ENCODE measurements at places on chromosomes 1 and 21. TPM values are rescaled to one million over a fixed set of nuclear protein-coding genes. Genes with fewer than 3 reads are reported as not detected.

The IGSF9 gene
- not detected for total RNA-seq

The FAM167B gene
- 0.38 TPM for total RNA-seq

The ARHGAP29 gene
- total RNA-seq: 60.3 TPM

The SLC22A15 gene
- 1.3 TPM for total RNA-seq

The NTMT2 gene
- total RNA-seq: not detected

The NR1I3 gene
- total RNA-seq: not detected

All from regular cardiac myocyte (primary cell).